ENCODE measurements at places on chromosomes 2 and 18.

DNA sequence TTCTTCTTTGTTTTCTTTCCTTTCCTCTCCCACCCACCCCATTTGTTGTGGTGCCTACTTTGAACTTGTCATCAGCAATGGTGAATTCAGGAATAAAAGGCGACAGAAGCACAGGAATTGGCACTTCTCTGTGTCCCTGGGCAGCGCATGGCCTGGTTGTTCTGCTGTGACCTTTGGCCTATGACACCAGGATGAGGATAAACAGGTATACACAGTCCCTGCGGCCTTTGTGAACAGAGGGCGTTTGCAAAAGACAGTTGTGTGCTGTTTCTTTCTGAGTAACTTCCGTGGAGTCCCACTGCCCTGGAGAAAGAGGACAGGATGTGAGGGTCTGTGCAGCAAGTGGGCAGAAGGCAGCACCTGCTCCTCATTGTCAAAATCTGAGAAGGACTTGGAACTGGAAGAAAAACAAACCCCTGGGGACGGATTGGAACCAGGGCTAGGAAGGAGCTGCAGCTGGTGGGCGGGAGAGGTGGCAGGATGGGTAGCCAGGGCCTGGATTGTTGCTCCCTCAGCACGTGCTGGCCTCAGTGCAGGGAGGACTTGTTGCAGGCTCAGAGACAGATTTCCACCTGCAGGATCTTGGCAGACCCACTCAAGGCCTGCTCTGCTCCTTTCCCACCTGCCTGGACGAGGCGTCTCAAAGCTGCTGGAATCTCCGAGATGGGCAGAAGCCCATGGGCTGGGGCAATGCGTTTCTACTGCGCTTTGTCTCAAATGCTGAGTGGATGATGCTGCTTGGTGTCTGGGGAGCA, 159.5 kb downstream of the ACKR3 start:
- no peak for DNase-seq

- DNase-seq: peak; percentile 64
Observed at GRCh38 chr2:29114586-29114945, 649 bp upstream of the CLIP4 start.

GRCh38 chr18:985212-985661, 80.6 kb downstream of the ADCYAP1 start:
- no peak for DNase-seq

DNA sequence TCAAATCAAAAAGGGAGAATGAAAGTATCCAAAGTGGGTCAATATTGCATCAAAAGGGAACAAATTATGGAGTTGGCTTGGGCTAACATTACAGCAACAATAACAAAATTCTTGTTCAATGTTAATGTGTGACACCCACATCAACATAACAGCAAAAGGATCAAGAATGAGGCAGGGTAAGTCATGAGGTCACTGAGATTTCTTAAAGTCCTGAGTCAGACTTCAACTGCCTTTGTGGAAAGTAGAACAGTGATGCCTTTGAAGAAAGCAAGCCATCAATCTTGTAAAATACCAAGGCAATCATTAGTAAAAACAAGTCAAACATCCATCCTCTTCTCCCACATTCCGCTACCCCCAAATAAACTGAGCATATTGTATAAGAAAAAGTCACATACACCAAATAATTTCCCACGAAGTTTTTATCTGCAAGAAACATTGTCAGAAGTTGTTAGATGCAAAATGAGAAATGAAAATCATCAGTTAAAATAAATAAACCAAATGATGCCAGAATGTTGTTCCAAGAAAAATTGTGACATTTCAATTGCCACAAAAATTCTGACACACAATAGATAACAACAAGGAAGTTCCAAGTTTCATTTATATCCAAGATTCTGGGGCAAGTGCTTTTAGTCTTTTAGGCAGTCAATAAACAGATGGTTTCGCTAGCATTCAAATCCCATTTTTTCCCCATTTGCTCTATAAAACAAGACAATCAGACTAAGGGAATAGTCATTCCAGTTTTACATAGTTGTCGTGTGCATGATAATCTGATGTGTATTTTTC, 216.1 kb upstream of the SETBP1 start:
- no peak for DNase-seq

- DNase-seq: no peak
Observed at GRCh38 chr18:23422751-23423418, 30.2 kb upstream of the RIOK3 start.

DNA sequence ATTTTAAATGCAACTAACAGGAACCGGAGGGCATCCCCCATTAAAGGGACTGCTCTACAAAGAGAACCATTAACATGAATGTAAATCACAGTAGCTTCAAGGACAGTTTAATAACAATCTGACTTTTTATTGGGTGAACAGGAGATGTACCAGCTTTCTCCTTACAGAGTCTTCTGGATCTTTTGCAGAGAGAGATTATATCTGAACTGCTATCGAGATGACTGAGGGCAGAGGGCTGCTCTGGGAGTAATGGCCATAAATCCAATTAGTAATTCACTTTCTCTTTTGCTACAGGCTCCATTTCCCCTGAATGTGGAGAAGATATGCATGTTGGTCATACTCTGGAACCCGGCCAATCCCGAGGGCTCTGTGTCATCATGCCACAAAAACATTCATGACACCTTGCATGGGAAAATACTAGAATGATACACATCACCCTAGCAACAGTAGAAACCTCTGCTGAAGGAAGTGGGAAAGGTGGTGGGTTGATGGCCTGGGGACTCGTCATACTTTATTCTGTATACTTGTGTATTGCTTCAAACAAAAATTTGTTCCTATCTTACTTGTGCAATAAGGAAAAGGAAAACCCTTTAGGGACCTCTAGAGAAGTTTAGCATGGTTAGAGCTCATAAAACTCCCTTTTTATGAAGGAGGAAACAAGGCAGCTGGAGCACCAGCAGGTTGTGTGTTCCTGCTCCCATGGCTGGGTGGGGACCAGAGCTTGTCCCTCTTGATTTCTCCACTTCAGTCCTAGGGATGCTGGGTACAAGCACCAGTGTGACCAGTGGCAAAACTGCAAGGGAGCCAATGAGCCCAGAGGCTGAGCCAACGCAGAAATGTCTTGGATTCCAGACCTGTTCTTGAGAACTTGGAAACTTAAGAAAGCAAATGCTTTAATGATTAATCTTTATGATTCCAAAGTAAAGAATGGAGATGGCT, 26.0 kb downstream of the CTAGE1 start:
- no peak for DNase-seq

- DNase-seq: peak; percentile 61
Observed at GRCh38 chr2:230685178-230685577, 27.5 kb upstream of the CAB39 start.
